ENCODE measurements at places on chromosomes 5 and 9. TPM values are rescaled to one million over a fixed set of nuclear protein-coding genes. Genes with fewer than 3 reads are reported as not detected.

Gene SYNPO
- total RNA-seq, result 6.8 TPM

Gene ZNF354C
- total RNA-seq, result 28.9 TPM

Gene ZNF782
- 29.7 TPM for total RNA-seq

Gene HAVCR2
- total RNA-seq, result 8.7 TPM

Gene KCTD16
- total RNA-seq, result 1.6 TPM

Gene ST6GALNAC6
- total RNA-seq, result 17.7 TPM

Gene CYFIP2
- total RNA-seq, result 43.7 TPM

Gene TRPM3
- total RNA-seq, result 14.3 TPM

Gene ECSCR
- total RNA-seq, result 23.8 TPM

Gene C5orf52
- not detected for total RNA-seq

Gene MARVELD2
- 5.9 TPM for total RNA-seq

DNA sequence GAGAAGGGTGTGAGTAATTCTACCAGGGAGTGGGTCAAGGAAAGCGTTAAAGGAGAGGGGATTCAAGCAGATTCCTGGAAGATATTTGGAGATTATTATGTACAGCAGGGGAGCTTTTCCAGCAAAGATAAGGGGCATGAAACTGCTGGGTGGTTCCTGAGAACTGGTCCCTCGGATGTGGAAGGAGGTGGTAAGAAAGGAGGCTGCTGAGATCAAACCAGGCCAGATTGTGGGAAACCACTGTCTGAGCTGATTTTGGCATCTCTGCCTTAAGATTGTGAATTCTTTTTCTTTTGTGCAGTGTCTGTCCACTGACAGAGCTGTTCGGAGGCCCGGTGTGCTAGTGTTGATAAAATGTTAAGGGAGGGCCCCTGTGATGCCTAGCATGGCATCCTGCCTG is 45.4 kb downstream of the SNX30 start:
- DNase-seq, result no peak

DNA sequence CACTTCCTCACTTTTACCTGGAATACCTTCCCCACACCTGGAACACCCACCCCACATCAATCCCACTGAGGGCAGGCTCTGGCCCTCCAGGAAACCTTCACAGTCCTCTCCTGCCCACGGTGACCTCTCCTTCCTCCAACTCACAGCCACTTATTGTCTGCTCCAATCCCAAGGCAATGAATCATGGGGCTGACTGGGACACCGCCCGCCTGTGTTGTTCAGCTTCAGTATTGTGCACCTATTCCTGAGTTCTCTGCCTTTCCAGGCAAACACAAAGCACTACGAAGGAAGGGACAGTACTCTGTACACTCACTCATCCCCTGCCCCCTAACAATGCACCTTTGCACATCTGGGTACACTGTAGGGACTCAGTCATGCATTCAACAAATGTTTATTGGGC is 7.3 kb downstream of the PCDH1 start:
- DNase-seq, result no peak

DNA sequence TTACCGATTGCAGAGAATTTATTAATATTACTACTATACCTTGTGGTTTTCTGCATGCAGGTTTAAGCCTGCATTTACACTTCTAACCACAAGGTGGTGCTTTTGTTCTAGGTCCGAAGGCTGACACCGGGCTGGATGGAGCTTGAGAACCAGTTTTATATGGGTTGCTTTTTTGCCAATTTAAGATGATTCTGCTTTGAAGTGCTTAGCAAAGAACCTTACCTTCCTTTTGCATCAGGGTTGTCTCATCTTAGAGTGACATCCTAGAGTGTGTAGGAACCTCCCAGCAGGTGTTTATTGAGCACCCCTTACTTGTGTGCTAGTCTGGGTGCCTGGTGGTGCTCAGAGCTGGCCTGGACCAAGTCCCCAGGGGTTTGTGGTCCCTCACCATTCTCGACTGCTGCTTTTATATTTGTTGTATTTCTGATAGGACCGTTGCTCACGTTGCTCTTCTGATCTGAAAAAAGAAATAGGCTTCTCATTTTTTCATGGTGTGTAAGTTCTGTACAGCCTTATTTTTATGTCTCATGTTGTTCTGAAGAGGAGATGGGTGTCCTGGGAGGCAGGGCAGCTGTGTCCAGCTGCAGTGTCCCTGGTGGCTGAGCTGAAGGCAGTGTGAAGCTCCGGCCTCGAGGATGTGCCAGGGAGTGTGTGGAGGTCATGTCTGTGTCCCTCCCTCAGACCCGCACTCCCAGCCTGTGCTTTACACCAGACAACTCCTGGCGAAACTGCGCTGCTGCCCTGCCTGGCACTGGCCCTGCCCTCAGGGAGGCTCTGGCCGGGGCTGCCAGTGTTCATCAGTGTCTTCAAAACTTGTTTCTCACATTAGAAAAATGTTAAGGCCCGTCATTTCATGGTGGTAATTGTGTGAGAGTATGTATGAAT is 54.3 kb downstream of the EHMT1 start:
- DNase-seq, result no peak

- DNase-seq, result no peak
Observed at GRCh38 chr9:95742821-95743220, 132.7 kb upstream of the ERCC6L2 start.

GRCh38 chr9:137299203-137299565 is 2.9 kb downstream of the NRARP start:
- no peak for DNase-seq

GRCh38 chr5:140148508-140148907 is 22.8 kb downstream of the IGIP start:
- no peak for DNase-seq

GRCh38 chr9:131562032-131562959 is 17.0 kb downstream of the PRRT1B start:
- DNase-seq, result no peak

DNA sequence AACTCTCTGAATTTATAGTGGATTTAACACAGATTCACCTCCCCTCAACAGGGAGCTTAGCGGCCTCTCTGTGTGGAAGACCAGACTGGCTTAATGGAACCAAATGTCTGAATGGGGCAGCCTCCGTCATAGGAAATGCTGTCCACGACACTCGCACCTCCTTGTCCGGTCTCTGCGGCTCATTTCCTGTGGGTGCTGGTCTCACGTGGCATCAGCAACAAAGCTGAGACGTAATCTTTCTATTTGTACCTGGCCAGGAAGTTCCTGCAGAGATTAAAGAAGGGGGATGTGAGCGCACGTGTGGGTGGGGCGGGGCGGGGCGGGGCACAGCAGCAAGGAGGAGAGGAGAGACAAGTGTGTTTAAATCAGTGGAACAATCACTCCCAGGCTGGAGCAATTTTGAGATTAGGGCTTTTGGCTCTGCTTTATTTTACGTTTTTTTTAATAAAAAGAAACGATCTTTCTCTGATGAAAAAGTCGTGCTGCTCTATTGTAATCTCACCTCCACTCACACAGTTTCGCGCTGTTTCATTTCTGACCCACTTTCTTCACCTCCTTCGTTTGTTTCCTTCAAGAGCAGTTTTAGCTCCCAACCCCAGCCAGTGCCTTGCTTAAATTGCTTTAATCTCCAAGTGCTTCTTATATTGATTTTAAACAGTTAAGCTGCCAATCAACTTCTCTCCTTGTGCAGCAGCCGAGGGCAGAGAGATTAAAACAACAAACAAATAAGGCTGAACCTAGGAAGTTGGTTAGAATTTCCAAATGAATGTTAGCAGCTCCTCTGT is 132.2 kb upstream of the ASTN2 start:
- peak; percentile 5 for DNase-seq

DNA sequence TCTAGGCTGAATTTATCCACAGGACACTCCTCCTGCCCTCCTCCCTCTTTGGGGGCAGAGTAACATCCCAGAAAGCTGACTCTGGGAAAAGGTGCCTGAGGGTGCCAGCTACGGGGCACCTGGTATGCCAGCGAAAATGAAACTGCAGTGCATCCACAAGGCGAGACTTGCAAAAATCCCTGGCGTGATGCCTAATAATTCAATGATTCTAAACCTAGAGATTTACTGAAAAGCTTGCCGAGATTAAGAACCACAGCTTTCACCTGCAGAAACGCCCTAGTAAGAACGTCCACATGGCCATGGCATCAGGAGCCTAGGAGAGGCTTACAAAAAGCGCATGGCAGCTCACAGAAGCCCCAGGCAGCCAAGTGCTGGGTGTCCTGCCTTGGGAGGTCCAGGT is 20.9 kb downstream of the CCNJL start:
- no peak for DNase-seq

- no peak for DNase-seq
Observed at GRCh38 chr5:153831973-153832372, 206.7 kb downstream of the FAM114A2 start.

GRCh38 chr9:129385211-129385934 is 207.3 kb upstream of the IER5L start:
- no peak for DNase-seq

GRCh38 chr5:66469684-66470083 is 126.5 kb upstream of the MAST4 start:
- DNase-seq, result no peak

- no peak for DNase-seq
Observed at GRCh38 chr9:79742110-79742721, 170.5 kb downstream of the TLE4 start.

DNA sequence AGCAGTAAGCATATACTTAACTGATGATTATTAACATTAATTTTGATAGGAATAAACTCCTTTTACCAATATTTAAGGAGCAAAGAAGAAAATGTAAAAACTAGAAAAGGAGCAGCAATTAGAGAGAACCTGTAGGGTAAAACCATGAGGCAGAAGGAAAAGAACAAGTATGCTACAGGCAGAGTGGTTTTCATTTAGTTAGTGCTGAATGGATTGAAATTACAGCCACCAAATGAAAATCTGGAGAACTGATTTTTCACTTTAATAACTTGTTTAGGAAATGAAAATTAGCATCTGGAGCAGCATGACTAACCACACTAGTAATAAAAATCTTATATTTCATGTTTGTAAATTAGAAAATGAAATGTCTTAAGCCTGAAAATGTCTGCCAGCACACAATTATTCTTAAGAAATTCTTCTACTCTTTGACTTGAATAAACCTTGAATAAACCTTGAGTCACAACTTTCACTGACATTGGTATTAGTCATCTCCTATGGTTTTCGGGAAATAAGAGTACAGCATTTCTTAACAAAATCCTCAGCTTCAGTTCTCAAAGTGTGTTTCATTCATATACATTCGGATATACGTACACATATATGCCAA is 1504.9 kb upstream of the C9orf72 start:
- DNase-seq, result no peak

- no peak for DNase-seq
Observed at GRCh38 chr5:110968246-110969005, 103.1 kb upstream of the TSLP start.

DNA sequence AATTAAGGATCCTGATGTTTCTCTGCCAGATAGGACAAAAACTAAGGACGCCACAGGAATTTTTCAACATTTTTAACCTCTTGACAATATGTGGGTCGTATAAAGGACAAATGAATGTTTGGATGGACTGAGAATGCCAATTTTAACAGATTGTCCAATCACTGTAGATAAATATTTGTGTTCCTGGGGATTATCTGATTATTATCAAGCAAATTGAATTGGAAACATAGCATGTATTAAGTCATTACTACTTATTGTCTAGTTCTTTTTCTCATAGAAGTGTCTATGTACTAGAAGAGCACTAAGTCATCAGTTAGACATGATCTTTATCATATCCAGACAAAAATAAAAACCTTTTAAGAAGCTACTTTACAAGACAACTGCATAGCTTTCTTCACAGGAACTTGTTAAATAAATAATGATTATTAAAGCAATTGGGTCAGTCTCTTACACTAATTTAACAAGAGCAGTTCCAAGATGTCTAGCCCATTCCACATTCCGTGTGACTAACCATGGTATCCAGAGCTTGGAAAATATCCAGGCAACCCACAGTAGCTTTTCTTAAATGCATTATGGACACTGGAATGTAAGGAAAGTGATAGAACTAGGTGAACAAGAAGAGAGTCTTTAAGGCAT is 127.5 kb upstream of the CDKN2B start:
- no peak for DNase-seq

DNA sequence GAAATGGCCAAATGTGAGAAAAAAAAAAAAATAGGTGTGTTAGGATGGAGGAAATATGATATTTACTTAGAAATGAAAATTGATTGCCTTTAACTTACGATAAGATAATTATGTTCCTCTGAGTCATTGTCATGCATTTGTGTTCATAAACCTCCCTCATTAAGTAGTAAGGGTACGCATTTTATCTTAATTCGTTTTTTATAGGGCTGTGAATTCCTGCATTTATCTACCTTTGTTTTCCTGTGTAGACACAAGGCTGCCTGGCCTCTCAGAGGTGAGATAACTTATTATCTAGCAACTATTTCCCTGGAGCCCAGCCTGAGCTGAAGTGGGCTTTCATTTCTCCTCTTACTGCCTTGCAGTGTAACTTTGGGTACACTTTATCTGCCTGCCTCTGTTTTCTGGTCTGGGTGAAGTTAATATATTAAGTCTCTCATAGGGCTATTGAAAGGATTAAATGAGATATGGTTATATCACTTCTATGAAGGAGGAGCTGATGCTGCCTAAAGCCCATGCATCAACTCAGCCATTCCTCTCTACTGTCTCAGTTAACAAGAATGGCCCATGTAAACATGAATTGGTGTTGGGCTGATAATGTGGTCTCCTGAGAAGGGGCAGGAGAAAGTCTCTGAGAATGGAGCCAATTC is 103.8 kb upstream of the KLF4 start:
- no peak for DNase-seq

- DNase-seq, result no peak
Observed at GRCh38 chr5:31993165-31993961, 180.8 kb downstream of the GOLPH3 start.

- no peak for DNase-seq
Observed at GRCh38 chr9:109349421-109349846, 28.6 kb upstream of the EPB41L4B start.

GRCh38 chr5:10946050-10946449 is 185.0 kb upstream of the DAP start:
- DNase-seq, result no peak

DNA sequence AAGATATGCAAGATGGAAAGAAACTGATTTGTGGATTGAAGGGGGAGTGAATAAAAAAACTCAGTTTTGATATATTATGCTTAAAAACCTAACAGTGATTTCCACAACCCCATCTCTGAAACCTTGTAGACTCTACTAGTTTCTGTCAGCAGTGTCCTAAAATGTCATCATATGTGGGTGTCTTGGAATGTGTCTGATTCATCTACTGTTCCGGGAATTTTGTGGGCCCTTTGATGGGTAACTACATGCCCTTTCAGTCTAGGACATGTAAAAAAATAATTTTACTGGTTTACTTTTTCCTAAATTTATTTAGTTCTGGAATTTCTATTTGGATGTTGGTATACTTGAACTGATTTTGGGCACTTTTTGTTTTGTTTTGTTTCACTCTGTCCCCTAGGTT is 118.9 kb upstream of the NMUR2 start:
- no peak for DNase-seq
